MM.1S (cell line): ENCODE measurements at places on chromosomes 5 and 9.

GRCh38 chr5:169350759-169351240, 49.9 kb upstream of the SLIT3 start:
- H3K27ac ChIP-seq, result no peak overlapping the region
- DNase-seq, result no peak
- H3K4me1 ChIP-seq, result no peaks in the 10 kb centered on the region
- H3K36me3 ChIP-seq, result no peaks in the 10 kb centered on the region
- H3K4me3 ChIP-seq, result no peak overlapping the region
- no peaks in the 10 kb centered on the region for H3K27me3 ChIP-seq

- H3K36me3 ChIP-seq, result no peaks in the 10 kb centered on the region
- H3K27me3 ChIP-seq, result no peaks in the 10 kb centered on the region
- peak overlapping the region; percentile 77; the same call in 1 of the 2 replicates for H3K27ac ChIP-seq
- peak overlapping the region; percentile 50 for H3K4me3 ChIP-seq
- no peak for DNase-seq
Observed at GRCh38 chr5:126998895-126999570, 31.3 kb downstream of the MARCHF3 start.

DNA sequence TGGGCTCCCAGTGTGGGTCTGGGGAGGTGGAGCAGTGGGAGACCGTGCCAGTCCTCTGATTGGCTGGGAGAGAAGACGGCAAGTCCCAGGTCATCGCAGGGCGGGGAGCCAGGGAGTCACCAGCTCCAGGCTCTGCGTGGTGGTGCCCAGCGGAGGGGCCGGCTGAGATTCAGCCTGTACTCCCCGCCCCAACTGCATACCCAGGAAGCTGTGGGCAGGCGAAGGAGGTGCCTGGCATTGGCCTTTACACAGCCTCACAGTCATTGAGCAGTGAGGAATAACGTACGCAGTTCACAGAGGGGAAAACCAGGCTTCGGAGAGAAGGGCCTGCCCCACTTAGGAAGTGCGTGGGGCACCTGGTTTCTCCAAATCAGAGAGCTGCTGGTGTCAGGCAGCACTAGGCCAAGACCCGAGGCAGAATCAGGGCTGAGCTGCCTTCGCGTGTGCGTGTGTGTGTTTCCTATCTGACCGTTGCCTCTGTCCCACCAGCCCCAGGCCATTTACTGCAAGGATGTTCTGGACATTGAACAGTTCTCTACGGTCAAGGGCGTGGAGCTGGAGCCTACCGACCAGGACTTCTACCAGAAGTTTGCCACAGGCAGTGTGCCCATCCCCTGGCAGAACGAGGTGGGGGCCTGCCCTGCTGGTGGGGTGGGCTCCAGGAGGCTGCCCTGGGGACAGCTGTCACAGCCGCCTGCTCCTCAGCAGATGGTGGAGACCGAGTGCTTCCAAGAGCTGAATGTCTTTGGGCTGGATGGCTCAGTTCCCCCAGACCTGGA, 6.2 kb upstream of the PRR7 start:
- H3K36me3 ChIP-seq, result peaks cover 4% of the 10 kb centered on the region
- H3K4me1 ChIP-seq, result peaks cover 31% of the 10 kb centered on the region
- H3K4me3 ChIP-seq, result no peak overlapping the region
- H3K27me3 ChIP-seq, result no peaks in the 10 kb centered on the region

GRCh38 chr5:37665272-37665671, 174.6 kb downstream of the GDNF start:
- no peaks in the 10 kb centered on the region for H3K4me1 ChIP-seq
- no peak overlapping the region for H3K27ac ChIP-seq
- no peaks in the 10 kb centered on the region for H3K36me3 ChIP-seq
- no peak overlapping the region for H3K4me3 ChIP-seq
- no peak for DNase-seq
- H3K27me3 ChIP-seq, result no peaks in the 10 kb centered on the region

GRCh38 chr5:128237546-128237945, 154.0 kb downstream of the SLC12A2 start:
- no peak overlapping the region for H3K27ac ChIP-seq
- no peaks in the 10 kb centered on the region for H3K36me3 ChIP-seq
- DNase-seq, result no peak
- no peaks in the 10 kb centered on the region for H3K27me3 ChIP-seq

DNA sequence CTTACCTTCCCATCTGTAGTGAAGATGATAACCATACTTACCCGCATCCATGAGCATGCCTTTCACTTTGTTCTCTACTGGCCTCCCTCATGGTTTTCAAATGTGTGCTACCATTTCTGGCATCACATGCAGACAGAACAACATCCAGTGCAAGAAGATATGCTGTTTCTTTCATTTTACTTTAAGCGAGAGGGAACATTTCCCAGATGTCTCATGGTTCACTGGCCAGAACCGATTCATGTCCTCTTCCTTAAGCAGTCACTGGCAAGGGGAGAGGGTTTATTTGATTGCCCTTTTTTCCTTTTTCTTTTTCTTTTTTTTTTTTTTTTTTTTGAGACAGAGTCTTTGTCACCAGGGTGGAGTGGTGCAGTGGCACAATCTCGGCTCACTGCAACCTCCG, 37.7 kb downstream of the ARRDC3 start:
- no peaks in the 10 kb centered on the region for H3K4me1 ChIP-seq
- no peak overlapping the region for H3K4me3 ChIP-seq
- no peak for DNase-seq
- no peaks in the 10 kb centered on the region for H3K36me3 ChIP-seq

DNA sequence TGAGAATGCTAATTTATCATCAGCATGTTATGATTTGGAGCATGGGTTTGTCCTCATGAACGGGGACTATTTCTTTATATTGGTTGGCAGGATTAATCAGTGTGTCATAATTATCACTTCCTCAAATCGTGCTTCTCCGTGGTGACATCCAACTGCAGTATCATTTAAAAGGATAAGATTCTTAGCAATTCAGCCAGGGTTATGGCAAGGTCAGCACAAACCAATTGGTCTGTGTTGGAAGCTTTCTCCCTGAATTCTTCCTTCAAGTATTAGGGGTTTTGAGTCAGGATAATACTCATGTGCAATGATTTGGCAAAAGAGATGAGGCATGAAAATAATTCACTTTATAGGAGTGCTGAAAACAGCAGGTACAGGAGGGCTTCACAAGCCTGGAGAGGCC, 5.5 kb upstream of the CAMLG start:
- peaks cover 11% of the 10 kb centered on the region; the same call in 1 of the 2 replicates for H3K4me1 ChIP-seq
- H3K36me3 ChIP-seq, result no peaks in the 10 kb centered on the region
- DNase-seq, result no peak
- H3K27me3 ChIP-seq, result no peaks in the 10 kb centered on the region

DNA sequence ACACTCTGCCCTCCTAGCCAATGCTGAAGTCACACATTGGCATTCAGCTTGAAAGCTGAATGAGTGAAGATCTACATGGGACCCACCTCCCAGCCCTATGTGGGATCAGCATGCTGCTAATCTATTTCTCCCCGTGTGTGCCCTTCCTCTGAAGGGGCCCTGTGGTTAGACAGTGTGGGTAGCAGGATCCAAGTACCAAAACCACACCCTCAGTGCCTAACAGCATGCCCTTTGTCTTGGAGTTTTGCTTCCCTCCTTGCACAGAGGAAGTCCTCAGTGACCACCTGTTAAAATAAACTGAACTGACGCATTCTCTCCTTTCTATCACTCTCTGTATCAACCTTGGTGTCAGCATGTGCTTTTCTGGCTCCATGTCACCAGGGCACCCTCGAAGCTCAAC, 25.0 kb downstream of the SH3TC2 start:
- DNase-seq, result peak; percentile 29
- H3K27ac ChIP-seq, result no peak overlapping the region
- no peaks in the 10 kb centered on the region for H3K36me3 ChIP-seq
- no peak overlapping the region for H3K4me3 ChIP-seq
- H3K27me3 ChIP-seq, result no peaks in the 10 kb centered on the region
- H3K4me1 ChIP-seq, result peaks cover 11% of the 10 kb centered on the region

- H3K4me3 ChIP-seq, result no peak overlapping the region
- H3K27me3 ChIP-seq, result no peaks in the 10 kb centered on the region
- peaks cover 7% of the 10 kb centered on the region; the same call in 1 of the 2 replicates for H3K4me1 ChIP-seq
- H3K27ac ChIP-seq, result no peak overlapping the region
Observed at GRCh38 chr9:100104314-100104713, 5.3 kb downstream of the INVS start.

GRCh38 chr5:117681431-117682254, 1107.0 kb upstream of the SEMA6A start:
- H3K36me3 ChIP-seq, result no peaks in the 10 kb centered on the region
- H3K4me3 ChIP-seq, result no peak overlapping the region
- H3K27me3 ChIP-seq, result no peaks in the 10 kb centered on the region

DNA sequence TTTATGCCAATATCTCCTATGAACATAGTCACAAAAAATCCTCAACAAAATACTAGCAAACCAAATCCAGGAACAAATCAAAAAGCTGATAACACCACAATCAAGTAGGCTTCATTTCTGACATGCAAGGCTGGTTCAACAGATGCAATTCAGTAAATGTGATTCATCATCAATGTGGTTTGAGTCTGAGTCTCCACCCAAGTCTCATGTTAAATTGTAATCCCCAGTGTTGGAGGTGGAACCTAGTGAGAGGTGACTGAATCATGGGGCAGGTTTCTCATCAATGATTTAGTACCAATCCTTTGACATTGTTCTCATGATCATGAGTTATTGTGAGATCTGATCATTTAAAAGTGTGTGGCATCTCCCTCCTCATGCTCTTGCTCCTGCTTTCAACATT, 1072.7 kb downstream of the NR2F1-AS1 start:
- H3K27me3 ChIP-seq, result no peaks in the 10 kb centered on the region
- H3K4me1 ChIP-seq, result peaks cover 28% of the 10 kb centered on the region
- H3K36me3 ChIP-seq, result no peaks in the 10 kb centered on the region
- DNase-seq, result no peak

GRCh38 chr5:2334719-2335118, 416.8 kb downstream of the IRX2 start:
- no peaks in the 10 kb centered on the region for H3K36me3 ChIP-seq
- no peaks in the 10 kb centered on the region for H3K27me3 ChIP-seq
- DNase-seq, result no peak

DNA sequence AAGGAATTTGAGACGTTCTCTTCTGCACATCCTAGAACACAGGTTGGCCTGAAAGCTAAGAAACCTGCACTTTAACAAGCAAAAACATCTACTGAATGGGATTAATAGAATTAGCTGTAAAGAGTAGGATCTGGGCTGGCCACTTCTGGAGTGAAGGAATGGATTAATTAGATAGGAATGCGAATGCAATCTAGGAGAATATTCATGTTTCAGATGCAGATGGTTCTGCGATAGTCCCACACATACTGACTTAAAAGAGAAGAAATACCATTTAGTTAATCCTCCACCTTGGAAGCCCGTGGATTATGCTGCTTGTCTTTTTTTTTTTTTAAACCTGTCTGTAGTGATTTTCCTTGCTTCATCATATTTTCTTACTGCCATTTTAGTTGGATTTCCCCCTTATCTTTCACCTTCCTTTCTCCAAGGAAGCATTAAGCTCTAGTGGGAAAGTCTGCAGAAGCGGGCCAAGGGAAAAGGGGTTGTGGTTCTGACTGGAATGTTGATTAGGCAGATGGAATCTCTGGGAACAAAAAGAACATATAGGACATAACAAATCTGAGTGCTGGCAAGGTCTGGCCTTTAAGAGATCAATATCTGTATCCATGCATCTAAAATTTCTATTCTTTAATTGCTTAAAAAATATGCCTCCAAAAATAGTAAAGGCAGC, 152.4 kb downstream of the ALDH1A1 start:
- no peaks in the 10 kb centered on the region for H3K4me1 ChIP-seq
- H3K27me3 ChIP-seq, result no peaks in the 10 kb centered on the region
- no peak for DNase-seq
- no peak overlapping the region for H3K27ac ChIP-seq
- no peaks in the 10 kb centered on the region for H3K36me3 ChIP-seq

DNA sequence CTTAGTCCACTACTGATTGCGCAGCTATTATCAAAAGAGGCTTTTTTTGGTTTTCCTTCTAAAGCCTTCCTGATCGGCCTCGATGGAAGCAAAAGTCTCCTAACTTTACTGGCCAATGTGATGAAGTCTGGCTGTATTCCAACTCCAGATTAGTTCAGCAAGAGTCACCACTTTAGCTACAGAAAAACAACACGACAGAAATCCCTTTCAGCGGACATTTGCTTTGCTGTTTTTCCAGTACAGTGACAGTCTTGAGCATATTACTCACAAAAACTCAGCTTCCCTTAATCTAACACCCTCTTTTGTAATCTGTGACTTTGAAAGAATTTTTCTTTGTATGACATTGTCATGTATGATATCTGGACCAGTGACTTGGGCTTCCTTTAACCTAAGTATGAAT, 95.7 kb downstream of the HOMER1 start:
- DNase-seq, result no peak
- H3K4me3 ChIP-seq, result no peak overlapping the region
- H3K4me1 ChIP-seq, result 0 out of 2 replicates have a peak, but pooled peaks cover 7% of the 10 kb centered on the region
- no peak overlapping the region for H3K27ac ChIP-seq
- H3K27me3 ChIP-seq, result no peaks in the 10 kb centered on the region
- H3K36me3 ChIP-seq, result no peaks in the 10 kb centered on the region

- H3K36me3 ChIP-seq, result no peaks in the 10 kb centered on the region
- no peaks in the 10 kb centered on the region for H3K27me3 ChIP-seq
- H3K27ac ChIP-seq, result no peak overlapping the region
- DNase-seq, result no peak
Observed at GRCh38 chr5:33319841-33320240, 120.9 kb upstream of the TARS1 start.

DNA sequence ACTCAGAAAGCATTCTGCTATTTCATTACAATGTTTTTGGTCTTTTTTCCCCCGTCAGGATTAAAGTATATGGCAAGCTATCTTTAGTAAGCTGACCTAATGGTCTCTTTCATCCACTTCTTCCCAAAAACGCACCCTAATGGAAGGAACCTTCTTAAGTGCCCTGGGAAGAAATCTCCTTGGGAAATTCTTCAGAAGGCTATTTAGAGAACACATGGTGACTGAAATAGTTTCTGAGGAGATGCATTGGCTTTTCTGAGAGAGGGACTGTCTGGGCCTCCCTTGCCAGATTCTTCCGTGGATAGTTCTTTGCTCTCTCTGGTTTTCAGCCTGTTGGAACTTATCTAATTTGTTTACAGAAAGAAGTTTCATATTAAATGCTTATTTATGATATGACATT, 524.1 kb upstream of the MEF2C start:
- no peak overlapping the region for H3K4me3 ChIP-seq
- no peaks in the 10 kb centered on the region for H3K4me1 ChIP-seq
- H3K27me3 ChIP-seq, result no peaks in the 10 kb centered on the region
- no peak for DNase-seq
- no peak overlapping the region for H3K27ac ChIP-seq
- no peaks in the 10 kb centered on the region for H3K36me3 ChIP-seq
